Stimulated activated naive CD4-positive, alpha-beta T cell (primary cell): ENCODE measurements at places on chromosomes 7 and 10.

DNA sequence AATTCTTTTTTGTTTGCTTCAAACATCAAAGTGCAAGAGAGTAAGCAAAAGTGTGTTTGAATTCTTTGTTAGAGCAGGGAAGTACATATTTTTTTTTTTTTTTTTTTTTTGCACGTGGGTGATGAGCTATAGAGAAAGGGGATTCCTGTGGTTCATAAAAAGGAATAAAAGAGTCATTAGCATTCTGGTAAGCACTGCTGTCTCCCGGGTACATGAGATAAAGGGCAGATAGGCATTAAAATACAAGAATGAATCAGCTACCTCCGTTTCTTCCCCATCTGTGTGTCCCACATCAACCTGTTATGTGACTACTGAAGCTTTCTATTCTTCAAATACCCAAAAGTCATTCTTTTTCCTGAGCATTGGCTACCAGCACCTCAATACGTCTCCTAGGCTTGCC, 102.4 kb upstream of the SEMA3D start:
- no peak for DNase-seq

GRCh38 chr10:14665865-14666857, 108.5 kb downstream of the FAM107B start:
- no peak for DNase-seq

GRCh38 chr7:143172354-143172753, 10.9 kb upstream of the TAS2R39 start:
- no peak for DNase-seq

DNA sequence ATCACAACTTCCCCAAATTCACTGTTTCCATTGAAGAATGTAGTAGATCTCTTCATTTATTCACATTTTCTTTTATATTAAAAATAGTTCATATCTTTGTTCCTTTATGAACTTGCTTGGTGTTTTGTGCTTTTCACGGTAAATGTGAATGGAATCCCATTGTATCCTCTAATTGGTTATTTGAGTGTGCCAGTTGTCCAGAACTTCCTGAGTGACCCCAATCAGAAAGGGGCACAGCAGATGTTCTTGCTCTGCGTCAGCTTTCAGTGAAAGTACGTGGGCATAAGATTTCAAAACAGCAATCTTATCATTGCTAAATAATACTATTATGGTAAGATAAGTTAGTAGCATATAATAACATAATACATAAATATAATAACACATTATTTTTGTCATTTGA, 47.0 kb downstream of the PTPRZ1 start:
- DNase-seq, result no peak

- no peak for DNase-seq
Measured at GRCh38 chr7:6529643-6530042, 21.6 kb downstream of the GRID2IP start.

- peak; percentile 29 for DNase-seq
Measured at GRCh38 chr7:55254596-55255495, 110.3 kb upstream of the LANCL2 start.

DNA sequence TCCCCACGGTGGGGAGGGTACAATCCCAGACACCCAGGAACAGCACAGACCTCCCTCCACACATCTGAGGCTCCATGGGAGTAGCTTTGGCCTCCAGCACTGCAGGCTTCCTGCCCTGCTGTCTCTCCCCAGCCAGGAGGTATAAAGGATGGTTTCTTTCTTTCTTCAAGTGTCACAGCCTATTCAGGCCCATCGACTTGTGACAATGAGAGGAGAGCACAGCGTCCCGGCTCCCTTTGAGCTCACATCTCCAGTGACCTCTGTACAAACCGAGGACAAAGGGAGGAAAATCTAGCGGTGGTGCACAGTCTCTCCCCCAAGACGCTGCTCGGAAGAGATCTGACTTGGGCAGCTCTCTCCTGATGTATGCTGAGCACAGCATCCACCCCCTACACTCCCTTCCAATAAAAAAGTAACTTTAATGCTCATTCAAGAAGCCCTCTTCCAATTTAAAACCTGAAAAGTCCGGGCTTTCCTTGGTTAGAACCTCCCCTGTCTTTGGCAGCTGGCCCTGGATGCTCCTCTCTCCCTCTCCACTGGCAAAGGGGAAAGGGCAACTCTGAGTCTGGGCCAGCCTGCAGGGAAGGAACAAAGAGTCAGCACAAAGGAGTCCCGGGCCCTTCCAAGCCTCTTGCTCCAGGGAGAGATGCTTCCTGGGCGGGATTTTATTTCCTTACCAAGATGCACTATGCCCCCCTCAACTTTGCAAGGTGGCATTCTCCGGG, 18.0 kb downstream of the CHST15 start:
- no peak for DNase-seq

- DNase-seq, result no peak
Measured at GRCh38 chr7:68425377-68425776, 1172.9 kb upstream of the AUTS2 start.

DNA sequence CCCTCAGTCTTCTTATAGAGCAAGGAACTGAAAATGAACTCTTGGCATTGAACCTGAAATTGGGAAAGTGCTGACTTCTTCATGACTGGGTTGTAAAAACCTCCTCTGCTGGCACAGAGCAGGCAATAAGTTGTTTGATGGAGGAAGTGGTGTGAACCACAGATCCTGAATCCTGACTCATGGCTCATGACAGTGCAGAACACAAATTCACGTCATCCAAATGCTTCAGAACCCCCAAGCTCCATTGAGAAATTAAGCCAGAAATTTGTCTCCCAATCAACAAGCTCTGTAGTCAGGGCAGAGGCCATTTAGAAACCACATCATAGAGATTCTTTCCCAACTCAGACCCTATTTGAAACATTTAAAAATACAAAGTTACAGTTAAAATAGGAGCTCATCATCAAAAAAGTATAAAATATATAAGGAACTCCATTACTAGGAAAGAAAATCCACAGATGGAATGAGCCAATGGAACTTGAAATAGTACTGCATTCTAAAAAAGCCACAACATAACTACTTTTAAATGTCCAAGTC, 10.3 kb upstream of the STK17A start:
- peak; percentile 1 for DNase-seq

GRCh38 chr10:124252097-124252715, 158.8 kb upstream of the CHST15 start:
- no peak for DNase-seq

GRCh38 chr7:132256721-132257212, 319.5 kb downstream of the PLXNA4 start:
- DNase-seq, result no peak

GRCh38 chr10:9175200-9175599, 1120.7 kb downstream of the GATA3 start:
- no peak for DNase-seq

DNA sequence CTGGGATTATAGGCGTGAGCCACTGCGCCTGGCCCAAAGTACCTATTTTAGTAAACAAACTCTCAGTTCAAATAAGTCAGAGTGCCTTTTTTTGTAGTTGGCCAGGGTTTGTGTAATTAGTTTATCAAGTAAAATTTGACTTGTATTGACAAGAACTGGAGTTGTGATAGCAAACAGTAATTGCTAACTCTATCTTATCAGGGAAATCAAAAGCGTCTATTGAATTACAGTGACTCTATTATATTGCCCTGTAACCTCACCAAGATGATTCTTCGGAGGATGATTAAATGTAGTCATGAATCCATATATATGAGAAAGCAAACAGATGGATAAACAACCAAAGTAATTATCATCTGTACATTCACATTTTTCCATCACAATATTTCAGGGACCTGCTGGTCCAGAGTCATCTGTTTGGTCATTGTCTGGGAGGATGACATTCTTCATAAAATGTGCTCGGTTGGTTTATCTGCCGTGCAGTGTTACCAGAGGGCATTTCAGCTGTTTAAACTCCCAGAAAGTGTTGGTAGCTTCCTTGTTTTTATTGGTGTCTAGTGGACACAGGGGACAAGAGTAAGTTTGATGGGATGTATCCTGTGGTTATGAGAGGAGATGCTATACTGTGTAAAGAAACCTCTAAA, 35.6 kb downstream of the DOCK1 start:
- DNase-seq, result no peak

- DNase-seq, result no peak
Measured at GRCh38 chr7:132453826-132454225, 122.4 kb downstream of the PLXNA4 start.

DNA sequence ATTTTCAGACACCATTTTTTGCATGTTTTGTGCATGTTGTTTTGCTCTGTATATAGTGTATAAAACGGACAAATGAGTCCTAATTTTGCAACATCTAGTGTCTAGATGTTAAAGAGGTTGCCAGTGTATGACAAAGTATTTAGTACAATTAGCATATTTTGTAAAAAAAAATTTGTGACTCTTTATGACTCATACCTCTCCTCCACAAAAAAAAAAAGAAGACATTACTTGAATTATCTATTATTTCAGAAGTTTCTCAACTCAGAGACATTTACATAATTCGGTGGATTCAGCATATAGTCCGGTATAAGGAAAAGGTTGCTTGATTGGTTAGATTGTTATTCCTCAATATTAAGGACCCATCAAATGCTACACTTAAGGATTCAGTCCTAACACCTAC, 26.0 kb downstream of the NUP42 start:
- no peak for DNase-seq

DNA sequence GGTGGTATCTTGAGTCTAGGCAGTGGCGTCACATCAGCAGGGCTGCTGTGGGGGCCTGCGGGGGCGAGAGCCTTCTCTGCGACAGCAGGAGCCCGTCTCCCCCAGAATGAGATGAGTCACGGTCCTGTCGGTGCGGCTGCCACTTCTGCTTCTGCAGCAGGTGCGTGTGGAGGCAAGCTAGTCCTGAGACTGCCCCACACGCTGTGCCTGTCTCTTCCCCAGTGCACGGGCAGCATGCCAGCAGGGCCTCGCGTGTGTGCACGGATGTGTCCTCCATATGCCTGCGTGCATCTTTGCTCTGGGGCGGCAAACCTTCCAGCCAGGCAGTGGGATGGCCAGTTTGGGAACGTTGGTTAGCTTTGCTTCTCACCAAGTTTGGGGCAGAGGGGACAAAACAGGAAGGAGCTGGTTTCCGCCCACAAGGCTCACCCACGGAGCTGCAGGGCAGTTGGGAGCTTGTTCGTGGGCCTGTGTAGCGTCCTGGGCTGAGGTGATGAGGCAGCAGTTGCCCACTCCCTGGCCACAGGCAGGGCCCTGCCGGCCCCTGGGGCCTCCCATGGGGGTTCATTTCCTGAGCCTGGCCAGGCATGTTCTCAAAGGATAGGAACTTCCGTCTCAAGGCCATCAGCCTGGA, 60.8 kb upstream of the PPIF start:
- DNase-seq, result peak; percentile 17

DNA sequence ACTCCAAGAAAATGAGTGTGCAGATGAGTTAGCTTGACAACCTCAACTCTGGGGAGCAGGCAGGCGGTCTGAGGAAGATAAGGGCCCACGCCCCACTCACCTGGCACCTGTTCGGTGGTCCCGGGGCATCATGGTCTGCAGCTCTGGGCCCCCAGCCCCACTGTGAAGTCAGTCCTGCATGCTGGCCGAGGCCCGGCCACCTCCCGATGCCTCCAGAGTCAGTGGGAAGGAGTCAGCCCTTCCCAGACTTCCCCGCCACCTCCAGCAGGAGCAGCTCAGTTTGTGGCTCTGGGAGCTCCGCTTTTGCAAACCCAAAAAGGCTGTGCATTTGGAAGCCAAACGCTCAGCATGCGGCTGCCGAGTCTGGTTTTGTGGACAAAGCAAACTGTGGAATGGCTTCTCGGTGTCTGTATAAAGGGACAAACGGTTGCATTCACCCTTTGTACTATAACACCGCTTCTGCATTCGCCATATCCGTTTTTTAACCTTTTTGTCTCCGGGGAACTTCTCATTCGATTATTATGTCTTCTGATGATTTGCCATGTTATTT, 167.3 kb downstream of the CCDC3 start:
- no peak for DNase-seq

DNA sequence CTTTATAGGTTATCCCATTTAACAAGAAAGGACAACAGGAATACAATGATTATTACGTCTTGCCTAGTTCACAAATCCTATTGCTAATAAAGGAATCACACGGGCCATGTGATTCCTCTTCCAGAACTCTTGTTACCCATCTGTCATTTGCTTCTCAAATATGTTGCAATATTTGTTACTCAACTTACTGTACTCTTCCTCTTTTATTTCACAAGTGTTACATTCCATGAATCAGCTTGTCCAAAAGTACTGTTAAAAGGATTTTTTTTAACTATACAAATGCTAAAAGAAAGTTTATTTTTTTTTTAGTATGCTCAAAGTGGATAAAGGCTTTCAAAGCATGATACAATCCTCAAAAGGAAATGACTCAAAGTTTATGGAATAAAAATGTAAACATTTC, 3.9 kb upstream of the CD36 start:
- no peak for DNase-seq

DNA sequence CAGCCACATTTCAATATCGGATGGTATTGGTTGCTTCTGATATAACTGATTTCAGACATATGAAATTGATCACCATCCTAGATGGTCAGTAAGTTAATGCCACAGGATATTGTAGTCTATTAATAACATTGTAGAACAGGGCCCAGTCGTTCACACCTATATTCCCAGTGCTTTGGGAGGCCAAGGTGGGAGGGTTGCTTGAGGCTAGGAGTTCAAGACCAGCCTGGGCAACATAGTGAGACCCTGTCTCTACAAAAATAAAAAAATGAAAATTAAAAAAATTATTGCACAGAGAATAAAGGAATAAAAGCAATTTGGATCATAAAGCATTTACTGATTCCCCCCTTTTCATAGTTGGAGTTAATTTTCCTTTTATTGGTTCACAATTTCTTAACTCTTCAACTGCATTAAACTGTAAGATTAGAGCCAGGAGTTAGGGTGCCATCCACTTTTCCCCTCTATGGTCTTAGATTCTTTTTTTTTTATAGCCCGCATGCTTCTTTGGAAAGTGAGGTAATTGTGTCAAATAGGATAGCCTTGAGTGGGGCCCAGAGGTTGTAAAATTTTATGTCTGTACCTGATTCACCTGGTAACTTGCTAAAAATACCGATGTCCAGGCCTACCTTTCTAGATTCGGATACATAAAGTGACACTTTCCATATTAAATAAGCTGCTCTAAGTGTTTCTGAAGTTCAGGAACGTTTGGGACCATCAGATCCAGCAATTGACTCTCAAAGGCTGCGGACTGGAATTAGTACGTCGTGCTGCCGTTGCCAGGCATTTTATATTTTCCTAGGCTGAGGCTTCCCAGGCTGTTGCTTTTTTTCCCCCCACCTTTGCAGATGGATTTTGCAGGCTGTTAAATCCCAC, 24.7 kb downstream of the ADK start:
- DNase-seq, result no peak

DNA sequence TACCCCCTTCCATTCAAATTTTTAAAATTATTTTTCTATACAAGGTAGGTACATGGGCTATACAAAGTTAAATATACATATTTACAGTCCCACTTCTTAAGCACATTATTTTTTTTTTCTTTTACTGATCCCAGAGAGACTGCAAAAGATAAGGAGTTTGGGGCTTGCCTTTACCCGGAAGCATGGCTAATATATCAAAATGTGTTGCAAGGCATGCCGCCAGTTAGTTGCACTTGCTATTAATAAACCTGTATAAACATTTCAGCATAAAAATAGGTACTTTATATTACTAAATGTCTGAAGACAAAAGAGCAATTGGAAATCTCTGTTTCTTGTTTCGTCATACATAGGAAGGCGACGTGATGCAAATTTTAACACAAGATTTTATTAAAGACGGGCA, 21.5 kb upstream of the PDLIM1 start:
- DNase-seq, result no peak
